Neural progenitor cell (in vitro differentiated cells): ENCODE measurements at places on chromosomes 13 and 19. TPM values are rescaled to one million over a fixed set of nuclear protein-coding genes. Genes with fewer than 3 reads are reported as not detected.

DNA sequence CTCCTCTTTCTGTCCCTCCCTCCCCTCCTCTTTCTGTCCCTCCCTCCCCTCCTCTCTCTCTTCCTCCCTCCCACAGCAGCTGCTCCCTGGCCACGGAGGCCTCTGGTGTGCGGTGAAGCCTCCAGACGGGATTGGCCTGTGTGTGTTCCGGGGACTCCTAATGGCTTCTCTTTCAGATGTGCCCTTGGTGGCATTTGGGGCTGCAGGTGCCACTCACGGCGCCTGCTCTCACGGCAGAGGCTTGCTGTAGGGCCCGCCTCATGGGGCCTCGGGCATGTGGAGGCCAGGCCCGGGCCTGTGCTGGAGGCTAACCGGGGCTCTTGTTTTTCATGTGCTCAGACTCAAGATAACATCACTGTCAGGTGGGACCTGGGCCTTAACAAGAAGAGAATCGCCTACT, 20.9 kb downstream of the UPF1 start:
- no peaks in the 10 kb centered on the region for H3K27me3 ChIP-seq
- H3K4me3 ChIP-seq, result no peak overlapping the region
- DNase-seq, result no peak

DNA sequence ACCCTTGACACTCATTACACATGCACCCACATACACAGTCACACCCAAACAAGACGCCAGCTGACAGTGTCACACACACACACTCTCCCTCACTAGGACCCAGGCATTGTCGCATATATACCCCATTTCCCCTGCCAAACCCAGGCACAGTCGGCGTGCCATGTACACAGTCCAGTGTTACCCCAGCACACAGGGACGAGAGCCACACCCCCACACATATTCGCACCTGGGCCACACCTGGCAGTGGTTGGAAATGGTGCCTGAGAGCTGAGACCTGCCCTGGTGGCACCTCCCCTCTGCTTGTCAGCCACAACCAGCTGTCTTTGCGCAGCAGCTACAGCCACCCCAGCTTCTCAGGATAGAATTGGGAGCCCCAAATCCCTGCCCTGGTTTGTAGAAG, 9.0 kb downstream of the NFIX start:
- H3K27me3 ChIP-seq, result peaks cover 100% of the 10 kb centered on the region
- H3K4me3 ChIP-seq, result no peak overlapping the region
- H3K36me3 ChIP-seq, result no peaks in the 10 kb centered on the region

GRCh38 chr19:30842926-30843325, 470.7 kb downstream of the ZNF536 start:
- no peaks in the 10 kb centered on the region for H3K27me3 ChIP-seq
- no peak for DNase-seq
- H3K4me3 ChIP-seq, result no peak overlapping the region
- H3K36me3 ChIP-seq, result no peaks in the 10 kb centered on the region

DNA sequence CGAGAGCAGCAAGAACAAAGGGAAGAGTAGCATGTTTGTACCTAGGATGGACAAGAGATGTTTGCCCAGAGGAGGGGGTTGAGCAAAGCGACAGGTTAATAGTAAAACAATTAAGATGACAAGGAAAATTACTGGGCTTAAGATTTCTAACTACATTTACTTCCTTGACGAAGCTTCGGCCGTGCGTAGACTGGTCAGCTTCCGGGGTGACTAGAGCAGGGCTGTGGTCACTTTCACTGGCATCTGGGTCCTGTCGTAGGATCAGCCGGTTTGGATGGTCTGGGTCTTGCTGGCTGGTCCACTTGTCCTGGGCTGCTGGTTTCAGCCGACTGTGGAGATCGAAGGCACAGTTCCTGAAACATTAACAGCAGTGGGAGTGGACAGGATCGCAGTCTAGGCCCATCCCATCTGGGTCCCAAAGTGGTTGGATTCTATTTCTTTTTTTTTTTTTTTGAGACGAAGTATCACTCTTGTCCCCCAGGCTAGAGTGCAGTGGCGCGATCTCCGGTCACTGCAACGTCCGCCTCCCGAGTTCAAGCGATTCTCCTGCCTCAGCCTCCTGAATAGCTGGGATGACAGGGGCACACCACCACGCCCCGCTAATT, 5.0 kb upstream of the BSG start:
- H3K27ac ChIP-seq, result no peak overlapping the region
- DNase-seq, result no peak
- H3K27me3 ChIP-seq, result peaks cover 8% of the 10 kb centered on the region

GRCh38 chr13:97627566-97627965, 193.6 kb downstream of the RAP2A start:
- H3K4me3 ChIP-seq, result no peak overlapping the region
- H3K4me1 ChIP-seq, result no peaks in the 10 kb centered on the region
- peak; percentile 20 for DNase-seq
- no peaks in the 10 kb centered on the region for H3K36me3 ChIP-seq
- no peaks in the 10 kb centered on the region for H3K27me3 ChIP-seq
- no peak overlapping the region for H3K27ac ChIP-seq

DNA sequence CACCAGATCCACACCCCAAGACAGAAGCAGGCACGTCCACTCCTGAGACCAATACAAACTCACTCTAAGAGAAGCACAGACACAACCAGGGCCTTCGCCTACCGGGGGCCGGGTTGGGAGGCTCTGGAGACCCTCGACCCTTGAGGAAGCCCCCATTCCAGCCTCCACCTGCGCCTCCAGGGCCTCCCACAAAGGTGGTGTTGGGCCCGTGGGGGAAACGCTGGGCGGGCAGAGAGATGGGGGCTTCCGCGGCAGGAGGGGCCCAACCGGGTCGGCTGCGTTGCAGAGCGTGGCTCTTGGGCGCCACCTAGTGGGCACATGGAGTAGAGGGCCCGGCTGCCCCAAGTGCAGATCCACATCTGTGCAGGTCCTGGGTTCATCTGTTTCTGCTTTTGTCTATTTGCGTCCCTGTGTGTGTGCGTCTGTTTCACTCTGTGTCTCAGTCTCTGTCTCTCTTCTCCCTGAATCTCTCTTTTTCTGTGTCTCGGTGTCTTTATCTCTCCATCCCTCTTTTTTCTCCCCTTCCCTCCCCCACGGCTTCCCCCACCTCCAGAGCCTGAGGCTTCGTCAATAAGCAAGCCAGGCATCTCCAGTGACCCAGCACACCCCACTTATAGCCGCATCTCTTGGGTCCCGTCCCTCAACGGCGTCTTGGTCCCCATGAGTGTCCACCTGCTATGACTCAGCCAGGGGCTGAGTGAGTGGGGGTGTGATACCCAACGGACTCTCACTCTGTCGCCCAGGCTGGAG, 10.5 kb upstream of the TINCR start:
- peak overlapping the region; percentile 24 for H3K4me3 ChIP-seq
- H3K27me3 ChIP-seq, result no peaks in the 10 kb centered on the region
- peaks cover 4% of the 10 kb centered on the region for H3K4me1 ChIP-seq
- peak; percentile 85 for DNase-seq
- H3K27ac ChIP-seq, result no peak overlapping the region

MIR17HG gene
- 53.4 and 69.7 TPM in 2 replicates for total RNA-seq

DNA sequence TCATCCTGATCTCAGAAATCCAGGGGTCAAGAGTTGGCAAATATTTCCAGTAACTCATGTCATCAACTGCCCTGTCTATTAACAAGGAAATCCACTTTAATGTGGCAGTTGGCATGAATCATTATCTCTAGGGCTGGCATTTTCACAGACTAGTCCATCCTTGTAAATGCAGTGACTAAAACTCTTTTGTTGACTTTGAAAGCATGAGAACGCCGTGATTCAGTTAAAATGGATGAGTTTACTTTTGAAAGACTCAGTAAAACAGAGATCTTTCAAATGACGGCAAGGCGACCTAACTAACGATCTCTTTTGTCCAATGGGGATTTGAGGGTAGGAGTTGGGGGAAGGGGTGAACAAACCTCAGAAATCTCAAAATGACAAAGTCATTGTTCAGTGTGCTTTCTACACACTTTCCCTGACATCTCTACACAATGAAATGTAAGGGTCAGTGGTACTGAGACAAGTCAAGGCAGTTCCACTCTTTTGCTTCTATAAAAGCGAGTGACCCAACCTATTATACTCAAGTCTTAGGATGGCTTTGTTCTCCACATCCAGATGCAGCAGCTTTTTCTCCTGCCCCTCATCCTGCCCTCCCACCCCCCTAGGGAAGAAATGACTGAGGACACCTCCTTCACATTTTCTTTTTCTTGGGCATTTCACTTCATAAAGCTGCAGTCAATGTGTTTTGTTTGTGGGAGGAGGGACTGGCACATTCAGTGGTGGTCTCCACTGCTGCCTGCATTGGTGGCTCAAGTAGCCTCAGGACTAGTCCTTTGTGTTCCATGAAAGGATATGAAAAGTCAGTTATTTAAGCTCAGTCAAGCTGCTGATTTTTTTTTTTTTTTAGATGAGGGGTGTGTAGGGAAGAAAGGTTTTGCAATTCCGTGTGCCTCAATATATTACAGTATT, 200.5 kb downstream of the ABCC4 start:
- peak overlapping the region; percentile 87 for H3K27ac ChIP-seq
- no peaks in the 10 kb centered on the region for H3K27me3 ChIP-seq
- H3K4me1 ChIP-seq, result peaks cover 38% of the 10 kb centered on the region
- peaks cover 14% of the 10 kb centered on the region for H3K36me3 ChIP-seq
- DNase-seq, result peak; percentile 63

GRCh38 chr13:21625366-21625765, 21.4 kb upstream of the MICU2 start:
- no peak overlapping the region for H3K27ac ChIP-seq
- H3K4me3 ChIP-seq, result no peak overlapping the region
- H3K36me3 ChIP-seq, result peaks cover 4% of the 10 kb centered on the region
- DNase-seq, result no peak

GRCh38 chr13:73857106-73857505, 277.1 kb downstream of the KLF12 start:
- no peak for DNase-seq
- no peaks in the 10 kb centered on the region for H3K27me3 ChIP-seq
- H3K36me3 ChIP-seq, result no peaks in the 10 kb centered on the region
- H3K27ac ChIP-seq, result no peak overlapping the region

DNA sequence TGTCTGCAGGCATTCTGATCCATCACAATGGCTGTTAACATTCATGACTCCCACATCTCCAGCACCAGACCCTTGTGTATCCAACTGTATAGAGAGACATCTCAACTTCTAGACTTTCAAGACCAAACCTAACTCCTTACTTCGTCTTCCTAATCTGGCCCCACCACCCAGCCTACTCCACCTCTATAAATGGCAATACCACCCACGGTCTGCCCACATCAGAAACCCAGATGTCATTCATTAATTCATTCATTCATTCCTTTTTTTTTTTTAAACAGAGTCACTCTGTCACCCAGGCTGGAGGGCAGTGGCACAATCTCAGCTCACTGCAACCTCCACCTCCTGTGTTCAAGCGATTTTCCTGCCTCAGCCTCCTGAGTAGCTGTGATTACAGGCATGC, 10.4 kb downstream of the GPR42 start:
- no peak overlapping the region for H3K27ac ChIP-seq
- H3K27me3 ChIP-seq, result no peaks in the 10 kb centered on the region
- H3K4me1 ChIP-seq, result no peaks in the 10 kb centered on the region

GRCh38 chr13:80586356-80586755, 245.4 kb upstream of the SPRY2 start:
- H3K27me3 ChIP-seq, result no peaks in the 10 kb centered on the region
- H3K4me3 ChIP-seq, result no peak overlapping the region
- no peak for DNase-seq
- H3K4me1 ChIP-seq, result no peaks in the 10 kb centered on the region
- no peaks in the 10 kb centered on the region for H3K36me3 ChIP-seq
- no peak overlapping the region for H3K27ac ChIP-seq

DNA sequence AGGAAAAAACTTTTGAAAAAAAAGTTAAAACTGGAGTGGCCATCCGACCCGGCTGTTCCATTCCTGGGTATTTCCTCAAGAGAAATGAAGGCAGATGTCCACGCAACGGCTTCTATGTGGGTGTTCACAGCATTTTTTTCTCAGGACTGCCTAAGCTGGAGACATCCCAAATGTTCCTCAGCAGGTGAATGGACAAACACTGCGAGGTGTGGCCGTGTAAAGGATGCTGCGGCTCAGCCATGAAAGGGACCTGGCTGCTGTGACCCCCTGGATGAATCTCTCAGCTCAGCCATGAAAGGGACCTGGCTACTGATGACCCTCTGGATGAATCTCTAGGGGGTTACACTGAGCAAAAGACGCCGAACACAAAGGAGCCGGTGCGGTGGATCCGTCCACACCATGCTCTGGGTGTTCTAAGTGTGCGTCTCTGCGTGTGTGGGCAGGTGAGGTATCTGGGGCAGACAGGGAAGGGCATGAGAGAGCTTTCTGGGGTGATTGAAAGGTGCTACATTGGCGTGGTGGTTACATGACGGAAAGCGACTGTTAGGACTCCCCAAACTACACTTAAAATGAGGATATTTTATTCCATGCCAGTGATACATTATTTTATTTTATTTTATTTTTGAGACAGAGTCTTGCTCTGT, 7.2 kb upstream of the ASPDH start:
- no peak for DNase-seq
- no peaks in the 10 kb centered on the region for H3K27me3 ChIP-seq
- no peak overlapping the region for H3K27ac ChIP-seq
- no peaks in the 10 kb centered on the region for H3K4me1 ChIP-seq
- no peak overlapping the region for H3K4me3 ChIP-seq

DNA sequence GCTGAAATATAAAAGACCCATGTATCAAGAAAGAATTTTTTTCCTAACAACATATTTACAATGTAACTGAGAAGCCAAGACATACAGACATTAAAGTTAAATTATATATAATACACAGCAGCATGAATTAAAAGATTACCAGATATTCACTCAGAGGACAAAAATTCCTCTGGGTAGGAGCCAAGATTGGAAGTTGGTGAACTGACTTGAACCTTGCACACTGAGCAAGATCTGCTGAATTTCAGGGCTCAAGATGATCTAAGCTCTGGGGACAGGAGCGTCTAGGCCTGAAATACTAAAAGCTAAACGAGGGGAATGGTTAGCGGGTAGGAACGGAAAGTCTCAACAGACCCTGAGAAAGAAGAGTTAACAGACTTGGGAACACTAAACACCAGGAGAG, 8.5 kb downstream of the FOXO1 start:
- peaks cover 5% of the 10 kb centered on the region for H3K27me3 ChIP-seq
- H3K27ac ChIP-seq, result no peak overlapping the region
- H3K4me1 ChIP-seq, result peaks cover 22% of the 10 kb centered on the region
- H3K36me3 ChIP-seq, result no peaks in the 10 kb centered on the region
- no peak overlapping the region for H3K4me3 ChIP-seq

TNPO2 gene
- 58.1 and 87.4 TPM in 2 replicates for total RNA-seq
